Activated T-helper 1 cell treated with Interleukin-2 at 50 U/mL for 16 hours (primary cell): ENCODE measurements at places on chromosomes 7 and 10.

DNA sequence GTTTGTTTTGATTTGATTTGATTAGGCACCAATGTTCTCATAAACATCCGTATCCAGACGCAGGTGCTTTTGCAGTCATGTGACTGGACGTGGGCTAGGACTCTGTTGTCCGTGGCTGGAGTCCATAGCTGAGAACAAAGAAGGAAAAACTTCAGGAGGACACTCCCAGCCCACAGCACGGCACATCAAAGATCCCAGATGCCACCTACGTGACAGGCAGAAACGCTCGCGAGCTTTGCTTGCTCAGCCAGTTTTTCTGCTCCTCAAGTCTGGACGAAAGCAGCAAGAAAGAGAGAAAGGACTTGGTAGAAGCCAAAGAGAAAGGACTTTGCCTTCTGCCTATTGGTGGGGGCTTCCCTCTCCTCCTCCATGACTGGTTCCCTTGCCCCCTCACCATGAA is 6.9 kb upstream of the ZKSCAN1 start:
- DNase-seq = no peak

DNA sequence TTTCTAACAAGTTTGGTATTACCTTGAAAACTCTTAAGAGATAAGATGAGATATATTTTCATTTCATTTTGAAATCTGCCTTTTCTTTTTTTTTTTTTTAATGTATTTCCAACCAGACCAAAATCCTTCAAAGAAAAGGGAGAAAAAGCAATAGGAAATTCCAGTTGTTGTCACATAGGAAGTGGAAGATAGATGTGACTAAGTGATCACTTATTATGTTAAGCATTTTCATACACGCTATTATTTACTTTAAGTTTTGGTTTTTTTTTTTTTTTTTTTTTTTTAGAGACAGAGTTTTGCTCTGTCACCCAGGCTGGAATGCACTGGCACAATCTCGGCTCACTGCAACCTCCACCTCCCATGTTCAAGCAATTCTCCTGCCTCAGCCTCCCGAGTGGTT is 197.2 kb upstream of the FRMD4A start:
- no peak for DNase-seq

GRCh38 chr10:7484456-7485243 is 73.8 kb upstream of the SFMBT2 start:
- DNase-seq = peak; percentile 37

- no peak for DNase-seq
These were observed 66.2 kb downstream of the LARP4B start for GRCh38 chr10:865257-865656.

- DNase-seq = no peak
These were observed 129.7 kb downstream of the SAMD9 start for GRCh38 chr7:92988051-92988450.

DNA sequence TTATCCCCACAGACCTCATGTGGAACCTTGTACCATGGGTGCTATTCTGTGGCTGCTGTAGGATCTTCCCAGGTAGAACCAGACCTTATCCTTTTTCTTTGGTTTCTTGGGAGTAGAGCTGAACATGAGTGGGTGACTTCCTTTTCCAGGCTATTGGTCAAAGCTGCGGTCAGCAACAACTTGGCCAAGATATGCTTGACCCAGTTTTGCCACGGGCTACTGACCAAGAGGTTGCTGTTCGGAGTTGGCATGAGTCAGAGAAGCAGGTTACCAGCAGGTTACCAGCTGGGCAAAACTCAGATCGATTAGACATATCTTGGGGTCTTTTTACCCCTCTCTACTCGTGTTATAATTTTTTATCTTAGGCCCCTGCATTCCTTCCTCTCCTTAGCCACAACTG is 36.7 kb upstream of the HDAC9 start:
- no peak for DNase-seq
